ENCODE measurements at places on chromosomes 7 and 10. TPM values are rescaled to one million over a fixed set of nuclear protein-coding genes. Genes with fewer than 3 reads are reported as not detected.

- H3K36me3 ChIP-seq, result peaks cover 11% of the 10 kb centered on the region
- H3K4me3 ChIP-seq, result peak overlapping the region; percentile 56
- H3K4me1 ChIP-seq, result peaks cover 59% of the 10 kb centered on the region
- H3K27me3 ChIP-seq, result no peaks in the 10 kb centered on the region
- H3K27ac ChIP-seq, result peak overlapping the region; percentile 88
- DNase-seq, result peak; percentile 37
Measured at GRCh38 chr10:103983367-103983911, 16.5 kb downstream of the SLK start.

DNA sequence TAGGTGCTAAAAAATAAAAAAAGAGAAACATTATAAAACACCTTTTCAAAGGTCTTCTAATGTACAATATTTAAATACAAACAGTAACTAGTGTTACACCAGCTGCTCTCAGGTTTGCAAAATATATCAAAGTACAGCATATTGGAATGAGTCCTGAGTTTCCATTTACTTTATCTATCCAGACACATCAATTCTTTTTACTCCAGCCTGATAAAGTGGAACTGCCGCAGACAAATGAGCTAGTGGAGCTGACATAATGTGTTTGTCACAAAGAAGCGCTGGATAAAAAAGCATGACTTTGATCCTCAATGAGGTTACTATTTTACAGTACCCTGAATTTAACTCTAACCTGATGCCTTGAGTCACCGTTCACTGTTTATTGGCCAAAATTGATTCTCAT, 1243.1 kb downstream of the GATA3 start:
- DNase-seq, result no peak
- no peak overlapping the region for H3K4me3 ChIP-seq
- H3K36me3 ChIP-seq, result no peaks in the 10 kb centered on the region
- H3K27ac ChIP-seq, result no peak overlapping the region
- H3K27me3 ChIP-seq, result peaks cover 3% of the 10 kb centered on the region

DNA sequence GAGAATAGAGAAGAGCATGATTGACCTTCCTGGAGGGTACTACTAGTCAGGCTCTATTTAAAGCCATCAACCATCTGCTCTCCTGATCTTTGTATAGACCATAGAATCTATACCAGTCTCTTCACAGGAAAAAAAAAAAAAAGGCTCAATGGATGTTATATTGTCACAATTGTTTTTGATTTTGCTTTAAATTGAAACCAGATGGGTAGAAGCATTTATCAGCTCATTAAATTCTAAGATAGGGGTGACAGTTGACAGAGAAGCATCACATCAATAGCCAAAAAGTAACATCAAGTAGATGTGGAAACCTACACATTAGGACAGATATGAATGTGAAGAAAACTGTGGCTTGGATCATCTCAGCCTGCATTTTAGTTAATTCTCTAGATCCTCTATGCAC, 558.9 kb upstream of the MBL2 start:
- H3K4me3 ChIP-seq, result no peak overlapping the region
- no peak overlapping the region for H3K27ac ChIP-seq
- H3K4me1 ChIP-seq, result no peaks in the 10 kb centered on the region
- no peaks in the 10 kb centered on the region for H3K27me3 ChIP-seq

CFAP69 gene
- total RNA-seq, result 0.65 TPM

LRRC18 gene
- total RNA-seq, result not detected

- peaks cover 83% of the 10 kb centered on the region for H3K4me1 ChIP-seq
- no peak overlapping the region for H3K4me3 ChIP-seq
- peaks cover 41% of the 10 kb centered on the region for H3K36me3 ChIP-seq
Measured at GRCh38 chr10:119495021-119495505, 47.5 kb downstream of the RGS10 start.
